ENCODE measurements at places on chromosomes 4 and X. TPM values are rescaled to one million over a fixed set of nuclear protein-coding genes. Genes with fewer than 3 reads are reported as not detected.

Gene PABPC5
- not detected for total RNA-seq

DNA sequence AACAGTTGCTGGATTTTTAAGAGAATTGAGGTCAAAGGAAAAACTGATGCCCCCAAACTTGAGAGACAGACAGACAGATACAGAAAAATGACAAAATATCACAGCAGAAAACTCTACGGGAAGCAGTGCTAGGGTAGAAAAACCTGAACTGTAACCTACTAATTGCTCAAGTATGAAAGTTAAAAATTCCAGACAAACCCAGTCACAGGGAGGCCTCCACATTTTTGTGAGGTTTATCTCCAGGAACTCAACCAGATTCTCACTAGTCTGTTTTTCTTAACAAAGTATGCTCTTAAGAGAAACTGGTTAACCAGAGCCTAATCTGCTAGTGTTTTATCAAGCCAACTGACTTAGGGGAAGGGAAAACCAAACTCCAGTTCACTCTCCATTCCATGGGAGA lies 19.9 kb upstream of the PPP3CA start:
- DNase-seq: no peak

Gene CCNB3
- not detected for total RNA-seq

DNA sequence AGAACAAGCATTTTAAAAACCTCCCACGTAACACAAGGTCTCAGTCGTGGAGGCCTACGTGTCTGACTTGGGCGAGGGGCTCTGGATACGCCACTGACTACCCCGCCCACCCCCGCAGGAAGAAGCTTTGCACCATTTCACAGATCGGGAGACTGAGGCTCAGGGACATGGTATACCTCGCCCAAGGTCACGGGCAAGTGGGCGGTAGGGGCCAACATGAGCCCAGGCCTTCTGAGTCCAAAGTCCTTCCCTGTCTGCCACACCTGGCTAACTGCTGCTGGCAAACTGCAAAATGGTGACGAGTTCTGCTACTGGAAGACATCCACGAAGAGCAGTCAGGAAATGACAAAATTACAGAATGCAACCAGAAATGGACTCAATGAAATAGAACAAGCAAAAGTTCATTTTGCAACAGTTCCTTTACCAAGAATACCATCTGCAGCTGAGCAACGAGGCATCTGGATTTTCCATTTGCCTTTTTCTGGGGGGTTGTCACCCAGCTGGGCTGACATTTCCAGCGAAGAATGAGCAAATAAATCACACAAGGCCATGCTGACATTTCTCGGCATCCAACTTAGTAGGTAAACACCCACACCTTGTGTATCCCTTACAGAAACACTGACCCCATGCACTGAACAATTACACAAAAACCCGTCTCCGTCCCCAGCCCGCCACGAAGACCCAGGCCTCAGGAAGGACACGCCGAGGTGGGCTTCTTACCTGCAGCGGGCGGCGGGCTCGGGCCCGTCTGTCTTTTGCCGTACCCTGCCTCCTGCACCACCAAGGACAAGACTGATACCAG lies 70.2 kb upstream of the AFAP1 start:
- DNase-seq: no peak

Gene TMEM156
- total RNA-seq: not detected

GRCh38 chrX:39204945-39205344 lies 403.7 kb downstream of the MID1IP1 start:
- DNase-seq: no peak

DNA sequence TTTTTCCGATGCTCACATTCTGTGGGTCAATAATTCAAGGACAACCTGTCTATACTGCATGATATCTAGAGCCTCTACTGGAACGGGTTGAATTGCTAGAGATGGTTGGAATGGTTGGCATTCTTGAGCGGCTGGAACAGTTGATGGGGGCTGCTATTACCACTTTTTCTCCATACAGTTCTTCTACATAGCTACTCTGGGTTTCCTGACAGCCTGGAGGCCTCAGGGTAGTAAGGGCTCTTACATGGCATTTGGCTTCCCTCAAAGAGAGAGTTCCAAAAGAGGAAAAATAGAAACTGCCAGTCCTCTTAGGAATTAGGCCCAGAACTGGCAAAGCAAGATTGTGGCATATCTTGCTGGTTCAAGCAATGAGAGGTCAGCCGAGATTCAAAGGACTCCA lies 53.1 kb downstream of the NAA11 start:
- DNase-seq: no peak

- no peak for DNase-seq
Measured at GRCh38 chrX:107549504-107549903, 78.8 kb upstream of the PRPS1 start.

GRCh38 chr4:38292529-38292928 lies 332.3 kb downstream of the PTTG2 start:
- DNase-seq: no peak

Gene FAM9C
- total RNA-seq: not detected

GRCh38 chr4:121253961-121254360 lies 89.8 kb upstream of the TNIP3 start:
- no peak for DNase-seq

Gene DKC1
- 56.7 TPM for total RNA-seq

- no peak for DNase-seq
Measured at GRCh38 chr4:173835903-173836302, 305.9 kb upstream of the HAND2 start.

- DNase-seq: no peak
Measured at GRCh38 chrX:44042751-44043150, 69.6 kb upstream of the NDP start.

DNA sequence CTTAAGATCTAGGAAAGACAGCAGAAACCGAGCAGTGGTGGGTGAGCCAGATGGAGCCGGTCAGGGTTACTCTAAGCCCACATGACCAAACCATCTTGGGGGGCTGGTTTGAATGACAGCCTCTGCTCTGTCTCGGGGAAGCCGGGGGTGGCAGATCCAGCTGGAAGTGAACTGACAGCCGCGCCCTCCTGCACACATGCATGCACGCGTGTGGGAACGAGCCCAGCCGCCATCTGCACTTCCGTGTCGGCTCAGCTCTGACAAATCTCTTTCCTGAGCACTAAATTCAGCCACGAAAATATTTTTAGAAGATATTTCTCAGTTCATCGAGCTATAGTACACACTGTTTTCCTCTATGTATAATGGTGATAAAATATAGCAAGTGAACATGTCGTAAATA lies 115.5 kb downstream of the DCTD start:
- no peak for DNase-seq

GRCh38 chr4:162506253-162506652 lies 342.5 kb upstream of the FSTL5 start:
- no peak for DNase-seq
